ENCODE measurements at places on chromosomes 12 and 14. TPM values are rescaled to one million over a fixed set of nuclear protein-coding genes. Genes with fewer than 3 reads are reported as not detected.

DNA sequence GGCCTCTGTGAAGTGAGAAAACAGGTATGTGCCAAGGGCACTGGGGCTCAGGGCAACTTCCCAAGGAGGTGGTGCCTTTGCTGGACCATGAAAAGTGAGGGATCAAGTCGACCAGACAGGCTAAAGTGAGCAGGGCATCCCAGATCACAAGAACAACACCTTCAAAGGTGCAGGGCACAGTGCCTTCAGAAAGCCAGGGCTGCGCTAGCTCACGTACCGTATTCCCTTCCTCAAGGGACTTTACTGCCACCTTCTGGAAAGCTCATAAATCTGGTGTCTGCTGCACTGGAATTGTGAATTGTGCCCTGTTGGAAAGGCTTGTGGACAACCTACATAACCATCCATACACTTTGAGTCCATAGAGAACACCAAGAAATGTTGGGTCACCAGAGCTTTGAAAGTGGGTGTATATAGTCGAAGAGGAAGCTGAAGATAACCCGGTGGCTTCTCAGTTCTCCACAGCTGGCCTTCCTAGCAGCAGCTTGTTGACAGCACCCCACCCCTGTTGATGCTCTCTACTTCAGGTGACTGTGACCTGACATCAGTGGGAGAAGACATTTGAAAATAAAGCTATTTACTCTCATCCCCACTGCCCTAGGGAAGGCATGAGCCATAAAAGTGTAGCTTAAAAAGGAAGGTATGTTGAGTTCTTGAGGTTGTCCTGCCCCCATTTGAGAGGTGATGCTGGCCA, 24.5 kb downstream of the FIGNL2 start:
- no peak for DNase-seq

GRCh38 chr14:94960285-94961001, 190.5 kb upstream of the GSC start:
- no peak for DNase-seq

DNA sequence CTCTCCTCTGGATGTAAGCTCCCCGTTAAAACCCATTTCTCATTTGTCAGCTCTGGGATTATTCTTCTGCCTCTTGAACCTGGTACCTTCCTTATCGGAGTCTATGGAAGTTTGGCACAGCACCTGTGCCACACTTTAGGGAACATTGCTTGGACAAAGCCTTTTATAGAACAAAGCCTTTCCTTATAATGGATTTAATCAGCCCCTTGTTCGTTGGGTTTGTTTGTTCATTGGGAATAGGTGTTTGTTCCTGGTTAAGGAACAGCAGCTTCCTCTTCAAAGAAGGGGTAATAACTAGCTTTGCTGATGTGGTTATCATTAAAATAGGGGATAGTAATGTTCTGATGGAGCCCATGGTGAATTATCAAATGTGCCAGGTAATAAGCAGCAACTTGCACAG, 70.4 kb downstream of the NRXN3 start:
- DNase-seq: no peak

GRCh38 chr12:77064896-77065360, 441 bp downstream of the E2F7 start:
- no peak for DNase-seq

GRCh38 chr12:981176-981828, 9.7 kb upstream of the ERC1 start:
- DNase-seq: no peak

Gene ADSS1
- 3.5 TPM for total RNA-seq

Gene KERA
- total RNA-seq: not detected
